ENCODE measurements at places on chromosomes 11 and 22.

DNA sequence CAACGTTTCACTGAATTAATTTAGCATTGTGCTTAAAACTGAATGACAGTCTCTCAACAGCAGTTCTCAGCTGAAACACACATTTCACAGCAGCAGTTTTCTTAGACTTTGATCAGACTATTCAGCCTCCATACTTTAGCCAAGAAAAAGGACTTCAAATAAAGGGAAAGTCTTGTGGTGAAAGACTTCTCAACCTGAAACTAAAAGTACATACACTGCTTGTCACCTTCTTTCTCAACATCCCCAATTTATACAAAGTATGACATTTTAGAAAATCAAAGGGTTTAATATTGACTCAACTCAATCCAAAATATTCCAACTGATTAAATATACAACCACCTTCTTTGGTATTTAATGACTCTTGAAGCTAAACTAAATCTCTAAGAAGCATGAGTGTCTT is 419.0 kb downstream of the LRRC4C start:
- DNase-seq: no peak

DNA sequence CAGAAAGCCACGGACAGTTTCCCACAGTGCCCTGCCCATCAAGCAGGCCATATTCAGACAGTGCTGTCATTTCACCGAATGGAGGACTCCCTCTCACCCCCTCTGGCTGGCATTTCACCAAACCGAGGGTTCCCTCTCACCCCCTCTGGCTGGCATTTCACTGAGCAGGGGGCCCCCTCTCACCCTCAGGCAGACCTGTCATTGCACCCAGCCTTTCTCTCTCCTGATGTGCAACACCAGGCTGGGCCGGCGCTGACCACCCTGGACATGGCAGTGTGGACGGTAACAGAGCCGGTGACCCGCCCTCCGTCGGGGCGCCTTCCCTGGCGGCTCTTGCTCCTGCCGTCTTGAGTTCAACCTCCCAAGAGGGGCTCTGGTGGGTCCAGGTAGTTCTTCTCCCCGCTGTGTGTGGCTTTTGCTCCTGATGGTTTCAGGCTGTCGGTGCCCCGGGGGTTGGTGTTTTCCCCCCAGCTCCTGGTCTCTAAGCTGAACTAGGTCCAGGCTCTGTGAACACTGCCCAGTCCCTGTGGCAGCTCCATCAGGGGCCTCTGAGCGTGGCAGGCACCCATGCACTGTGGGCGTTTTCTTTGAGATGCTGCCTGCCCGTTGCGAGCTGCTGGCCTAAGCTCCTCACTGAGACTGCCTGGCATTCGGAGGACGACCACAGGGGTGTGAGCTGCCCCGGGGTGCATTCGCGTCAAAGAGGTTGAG is 46.9 kb downstream of the SMIM38 start:
- DNase-seq: no peak

GRCh38 chr11:117439256-117439655 is 111.6 kb downstream of the CEP164 start:
- no peak for DNase-seq

GRCh38 chr11:103069367-103069766 is 22.6 kb downstream of the DCUN1D5 start:
- no peak for DNase-seq

- no peak for DNase-seq
Measured at GRCh38 chr22:44438481-44439131, 59.4 kb downstream of the RTL6 start.

DNA sequence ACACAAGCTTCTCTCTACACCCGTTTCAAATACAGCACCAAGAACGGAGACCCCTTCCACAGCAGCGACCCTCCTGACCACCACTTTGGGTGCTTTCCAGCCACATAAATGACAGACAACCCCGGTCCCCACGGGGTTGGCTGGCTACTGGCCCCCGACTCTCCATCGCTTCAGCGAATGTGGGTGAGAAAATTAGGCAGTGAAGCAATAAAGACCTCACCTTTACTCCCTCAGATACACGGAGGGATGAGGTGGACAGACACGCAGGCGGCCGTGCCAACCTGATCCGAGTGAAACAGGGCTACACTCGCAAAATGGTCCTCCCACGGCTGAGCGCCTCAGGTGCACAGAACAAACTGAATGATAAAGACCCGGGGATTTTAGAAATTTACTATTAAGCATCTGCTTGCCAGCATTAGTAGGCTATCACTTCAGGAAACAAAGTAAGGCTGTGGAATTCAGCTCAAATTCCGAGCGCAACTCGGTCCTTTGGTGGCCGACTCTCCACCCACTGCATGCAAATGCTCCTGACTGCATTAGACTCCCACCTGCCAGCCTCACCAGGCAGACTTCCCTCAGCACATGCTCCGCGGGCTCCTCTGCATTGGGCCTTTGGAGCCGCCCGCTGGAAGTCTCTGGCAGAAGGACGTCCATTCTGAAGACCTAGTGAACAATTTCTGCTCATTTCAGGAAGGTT is 12.8 kb upstream of the EFCAB6 start:
- DNase-seq: no peak

GRCh38 chr11:112728288-112728687 is 232.9 kb upstream of the NCAM1 start:
- DNase-seq: no peak

DNA sequence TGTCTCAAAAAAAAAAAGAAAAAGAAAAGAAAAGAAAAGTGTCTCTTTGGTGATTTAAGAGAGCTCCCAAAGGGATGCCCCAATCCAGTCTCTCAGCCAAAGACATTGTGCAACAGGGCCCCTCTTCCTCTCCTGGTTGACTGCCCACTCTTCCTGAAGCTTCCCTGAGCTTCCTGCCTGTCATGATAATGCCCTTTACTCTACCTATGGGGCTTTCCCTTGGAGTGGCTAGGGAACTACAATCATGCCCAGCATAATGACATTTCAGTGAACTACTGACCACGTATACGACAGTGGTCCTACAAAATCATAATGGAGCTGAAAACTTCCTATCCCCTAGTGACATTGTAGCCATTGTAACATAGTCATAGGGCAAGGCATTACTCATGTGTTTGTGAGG is 118.0 kb downstream of the RASSF10 start:
- DNase-seq: no peak

DNA sequence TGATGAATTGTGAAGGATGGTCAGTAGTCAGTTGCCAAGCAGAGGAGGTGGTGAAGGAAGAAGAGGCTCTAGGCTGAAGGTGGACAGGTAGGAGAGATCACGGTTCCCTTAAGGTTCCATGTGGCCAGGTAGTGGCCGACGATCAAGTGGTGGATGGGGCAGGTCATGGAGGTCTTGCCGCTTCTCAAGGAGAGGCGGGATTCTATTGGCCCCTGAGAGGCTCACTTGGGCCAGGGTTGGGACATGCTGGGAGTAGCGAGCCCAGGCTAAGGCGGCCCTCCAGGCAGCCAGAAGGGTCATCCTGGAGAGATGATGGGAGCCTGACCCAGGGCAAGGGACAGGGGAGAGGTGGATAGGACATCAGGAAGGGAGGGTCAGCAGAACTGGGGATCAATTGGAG is 20.9 kb upstream of the TMPRSS4 start:
- no peak for DNase-seq

DNA sequence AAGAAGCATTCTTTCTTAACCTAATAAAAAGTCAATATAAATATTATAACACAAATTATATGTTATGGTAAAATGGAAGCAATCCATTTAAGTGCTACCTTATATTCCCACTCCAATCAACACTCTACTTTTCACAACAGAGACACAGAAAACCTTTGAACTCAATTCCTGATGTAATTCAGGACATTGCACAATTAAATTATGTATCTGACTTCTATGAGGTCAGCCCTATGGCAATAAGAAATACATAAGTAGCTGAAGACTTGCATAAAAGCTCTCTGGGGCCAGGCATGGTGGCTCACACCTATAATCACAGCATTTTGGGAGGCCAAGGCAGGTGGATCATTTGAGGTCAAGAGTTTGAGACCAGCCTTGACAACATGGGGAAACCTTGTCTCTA is 6.8 kb downstream of the OR4D10 start:
- no peak for DNase-seq

DNA sequence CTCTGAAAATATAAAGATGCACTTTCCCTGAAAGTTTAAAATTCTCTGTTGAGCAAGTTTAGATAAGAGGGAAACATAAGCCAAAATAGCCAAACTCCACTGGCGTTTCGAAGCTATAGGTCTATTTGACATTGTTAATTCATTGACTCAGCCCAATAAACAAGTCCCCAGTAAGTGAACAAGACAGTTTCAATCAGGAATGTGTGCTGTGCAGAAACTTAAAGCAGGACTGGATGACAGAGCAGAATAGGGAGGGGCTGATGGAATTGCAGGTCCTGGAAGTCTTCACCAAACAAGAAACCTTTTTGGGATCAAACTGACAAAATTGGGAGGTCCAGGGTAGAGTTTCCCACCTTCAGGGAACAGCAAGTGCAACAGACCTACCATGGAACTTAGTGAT is 8.9 kb upstream of the KDM4E start:
- DNase-seq: no peak

DNA sequence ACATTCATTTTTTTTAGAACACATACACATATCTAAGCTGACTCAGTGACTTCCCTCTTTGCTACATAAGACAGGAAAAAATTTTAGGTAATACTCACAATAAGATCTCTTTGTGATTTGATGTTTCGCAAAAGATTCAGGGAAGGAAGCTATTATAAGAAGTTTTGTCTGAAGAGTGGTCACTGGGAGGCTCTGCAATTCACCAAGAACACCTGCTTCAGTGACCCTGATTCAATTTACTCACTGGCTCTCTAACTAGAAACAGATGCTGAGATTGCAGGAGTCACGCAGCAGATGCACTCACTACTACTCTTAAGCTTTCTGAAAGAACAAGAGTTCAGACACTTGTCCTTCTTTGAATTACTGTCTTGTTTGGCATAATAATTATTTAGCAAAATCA is 193.6 kb upstream of the DDI1 start:
- no peak for DNase-seq

Data from NCI-H2107 (cell line).